ENCODE measurements at places on chromosomes 5 and 9.

- no peak for DNase-seq
Measured at GRCh38 chr9:122033775-122034373, 59.2 kb downstream of the TTLL11 start.

DNA sequence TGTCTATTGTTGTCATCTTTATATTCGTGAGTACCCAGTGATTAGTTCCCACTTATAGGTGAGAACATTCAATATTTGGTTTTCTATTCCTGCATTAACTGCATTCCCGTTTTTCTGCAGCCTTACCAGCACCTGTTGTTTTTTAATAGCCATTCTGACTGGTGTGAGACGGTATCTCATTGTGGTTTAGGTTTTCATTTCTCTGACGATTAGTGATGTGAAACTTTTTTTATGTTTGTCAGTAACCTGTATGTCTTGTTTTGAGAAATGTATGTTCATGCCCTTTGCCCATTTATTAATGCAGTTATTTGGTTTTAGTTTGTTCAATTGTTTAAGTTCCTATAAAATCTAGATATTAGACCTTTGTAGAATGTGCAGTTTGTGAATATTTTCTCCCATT, 546.0 kb upstream of the RORB start:
- DNase-seq = no peak

- no peak for DNase-seq
Measured at GRCh38 chr5:138755084-138755748, 2.0 kb downstream of the CTNNA1 start.

GRCh38 chr5:25515525-25515924, 870.7 kb upstream of the CDH10 start:
- DNase-seq = no peak

DNA sequence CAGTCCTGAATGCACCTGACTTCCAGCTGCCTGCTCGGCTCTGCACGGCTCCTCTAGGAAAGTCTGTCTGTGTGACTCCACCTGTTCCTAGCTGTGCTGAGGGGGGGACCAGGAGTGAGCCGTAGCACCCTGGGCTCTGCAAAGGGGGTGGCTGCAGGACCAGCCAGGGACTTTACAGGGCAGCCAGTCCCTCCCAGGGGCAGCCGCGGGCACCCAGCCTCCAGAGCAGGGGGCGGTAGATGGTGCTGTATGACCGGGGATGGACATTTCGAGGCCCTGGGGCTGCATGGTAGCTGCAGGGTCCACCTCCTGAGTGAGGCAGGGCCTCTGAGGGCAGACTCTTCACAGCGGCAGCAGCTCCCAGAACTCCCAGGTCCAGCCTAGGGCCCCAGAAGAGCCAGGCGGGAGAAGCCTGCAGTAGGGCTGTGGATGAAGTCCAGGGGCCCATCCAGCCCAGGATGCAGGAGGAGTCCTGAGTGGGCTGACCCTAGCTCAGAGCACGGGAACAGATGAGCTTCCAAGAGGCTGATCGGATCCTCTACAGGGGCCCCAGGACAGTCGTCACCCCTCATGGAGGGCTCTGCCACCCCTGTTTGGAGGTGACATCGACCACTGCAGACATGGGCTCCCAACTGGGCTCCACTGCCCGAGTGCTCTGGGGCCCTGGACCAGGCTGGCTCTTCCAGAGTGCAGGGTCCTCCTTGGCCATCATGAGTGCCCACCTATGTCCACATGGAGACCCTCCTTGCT, 105.4 kb downstream of the ZNF354C start:
- DNase-seq = no peak

DNA sequence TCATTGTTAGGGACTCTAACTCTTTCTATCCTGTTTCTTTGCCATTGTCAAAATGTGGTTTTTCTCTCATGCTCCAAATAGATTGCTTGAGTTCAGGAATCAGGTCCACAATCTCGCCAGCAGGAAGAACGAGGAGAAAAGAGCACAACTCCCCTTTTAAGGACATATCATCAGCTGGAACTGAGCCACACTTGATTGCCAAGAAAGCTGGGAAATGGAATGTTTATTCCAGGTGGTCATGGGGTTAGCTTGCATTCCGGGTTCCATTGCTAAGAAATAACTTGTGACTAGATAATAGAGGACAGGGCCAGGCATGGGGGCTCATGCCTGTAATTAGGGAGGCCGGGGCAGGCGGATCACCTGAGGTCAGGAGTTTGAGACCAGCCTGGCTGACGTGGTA, 32.4 kb upstream of the C9orf57 start:
- no peak for DNase-seq

DNA sequence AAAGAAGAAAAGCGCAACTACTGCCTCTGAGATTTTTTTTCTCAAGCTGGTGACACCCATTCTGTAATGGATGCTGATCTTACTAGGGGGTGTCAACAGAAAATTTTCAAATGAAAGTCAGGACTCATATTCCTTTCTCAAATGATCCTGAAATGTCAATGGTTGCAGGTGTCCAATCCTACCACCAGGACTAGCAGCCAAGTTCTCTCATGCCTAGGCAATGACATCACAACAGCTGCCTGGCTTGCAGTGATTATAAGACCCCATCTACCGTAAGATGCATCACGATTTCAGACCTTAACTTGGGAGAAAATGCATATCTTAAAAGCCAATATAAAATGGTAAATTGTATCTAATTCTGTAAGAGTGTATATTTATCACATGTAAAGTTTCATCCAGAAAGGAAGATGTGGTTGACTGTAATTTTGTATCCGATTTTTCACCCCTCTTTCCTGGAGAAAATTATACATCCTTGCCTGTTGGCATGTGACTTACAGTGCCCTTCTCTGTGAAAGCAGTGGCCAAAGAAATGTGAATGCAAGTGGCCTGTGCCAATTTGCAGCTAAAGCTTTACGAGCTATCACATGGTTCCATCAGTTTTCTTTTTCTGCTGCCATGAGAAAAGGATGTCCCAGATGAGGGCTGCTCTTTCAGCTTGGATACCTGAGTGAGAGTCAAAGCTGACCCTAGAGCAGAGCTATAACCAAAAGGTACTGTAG, 104.4 kb downstream of the DENND1A start:
- DNase-seq = no peak

DNA sequence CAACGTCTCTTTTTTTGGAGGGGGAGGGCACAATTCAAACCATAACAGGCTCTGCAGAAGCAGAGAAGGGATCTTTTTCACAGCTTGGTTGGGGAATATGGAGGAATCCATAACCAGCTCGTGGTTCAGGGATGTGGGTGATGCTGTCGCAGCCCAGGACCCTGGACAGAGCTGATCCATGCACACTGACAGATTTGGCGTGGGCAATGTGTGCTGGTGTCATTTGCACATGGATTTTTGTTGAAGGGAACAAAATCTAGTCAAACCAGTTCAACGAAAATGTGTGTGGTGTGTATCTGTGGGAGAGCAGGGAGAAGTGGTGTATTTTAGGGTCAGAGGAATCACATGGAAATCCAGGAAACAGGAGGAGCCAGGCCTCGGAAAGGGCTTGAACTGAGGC, 4.2 kb downstream of the DOCK2 start:
- DNase-seq = no peak

DNA sequence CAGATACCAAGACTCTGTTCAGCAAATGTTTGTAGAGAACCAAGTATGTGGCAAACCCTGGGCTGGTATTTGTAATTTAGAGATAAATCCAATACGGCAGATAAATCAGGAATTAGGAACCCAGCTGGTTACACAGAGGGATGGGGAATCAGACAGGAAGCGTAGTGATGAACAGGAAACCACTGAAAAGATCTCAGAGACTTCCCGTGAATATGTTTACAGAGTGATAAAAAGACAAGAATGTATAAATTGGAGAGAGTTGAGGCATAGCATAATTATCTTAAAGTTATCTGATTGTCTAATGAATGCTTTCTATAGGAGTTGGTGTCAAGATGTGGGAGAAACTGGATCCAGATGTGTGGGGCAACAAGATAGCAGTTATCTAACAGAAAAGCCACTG, 246.6 kb upstream of the SMARCA2 start:
- DNase-seq = no peak

DNA sequence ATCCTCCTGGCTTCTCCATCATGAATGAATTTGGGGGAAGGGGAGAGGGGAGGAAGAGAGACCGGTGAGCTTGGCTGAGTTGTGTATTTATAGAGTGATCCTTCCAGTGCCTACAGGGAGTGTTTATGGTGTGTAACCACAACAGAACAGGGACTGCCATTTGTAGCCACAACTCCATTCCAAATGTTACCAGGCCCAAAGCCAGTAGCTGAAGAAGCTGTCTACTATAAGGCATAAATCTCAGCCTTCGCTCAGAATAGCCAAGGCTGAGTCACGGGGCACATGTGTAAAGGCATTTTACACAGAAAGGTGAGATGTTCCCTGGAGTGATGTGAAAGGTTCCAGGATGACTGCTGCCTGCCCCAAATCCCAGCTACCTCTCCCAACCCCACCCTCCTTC, 2.5 kb downstream of the TMEM252 start:
- no peak for DNase-seq

DNA sequence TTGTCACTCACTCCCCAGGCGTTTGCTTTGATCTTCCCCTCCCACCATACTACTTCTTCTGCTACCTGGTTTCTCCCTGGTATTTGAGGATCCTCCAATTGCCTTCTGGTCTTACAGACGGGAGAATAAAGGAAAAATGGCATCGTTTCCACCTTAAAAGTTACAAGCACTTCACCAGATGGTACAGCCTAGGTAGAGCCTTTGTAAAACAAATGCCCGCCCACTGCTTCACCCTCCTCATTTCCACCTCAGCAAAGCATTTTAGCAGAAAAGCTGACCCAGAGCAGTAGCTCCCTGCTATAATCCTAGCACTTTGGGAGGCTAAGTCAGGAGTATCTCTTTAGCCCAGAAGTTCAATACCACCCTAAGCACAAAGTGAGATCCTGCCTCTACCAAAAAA, 5.1 kb upstream of the ANXA2R start:
- DNase-seq = no peak

DNA sequence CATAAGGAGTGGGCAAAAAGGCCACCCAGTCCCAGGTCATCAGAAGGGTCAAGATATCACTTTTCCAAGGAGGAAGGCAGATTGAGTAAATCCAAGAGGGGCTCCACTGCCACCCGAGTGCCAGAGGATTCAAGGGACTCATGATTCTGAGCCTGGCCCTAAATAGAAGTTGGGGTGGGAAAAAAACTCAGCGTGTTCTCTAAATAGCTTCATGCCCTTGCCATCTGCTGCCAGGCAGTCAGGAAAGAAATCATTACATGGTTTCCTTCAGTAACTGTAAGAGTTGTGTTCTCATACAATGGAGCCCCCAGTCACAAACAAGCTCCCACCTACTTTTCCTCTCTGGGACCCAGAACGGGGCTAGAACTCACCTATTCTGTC, 37.2 kb downstream of the SAR1B start:
- DNase-seq = no peak

Data from small intestine (tissue), 16 donors.